ENCODE measurements at places on chromosomes 1 and 21.

DNA sequence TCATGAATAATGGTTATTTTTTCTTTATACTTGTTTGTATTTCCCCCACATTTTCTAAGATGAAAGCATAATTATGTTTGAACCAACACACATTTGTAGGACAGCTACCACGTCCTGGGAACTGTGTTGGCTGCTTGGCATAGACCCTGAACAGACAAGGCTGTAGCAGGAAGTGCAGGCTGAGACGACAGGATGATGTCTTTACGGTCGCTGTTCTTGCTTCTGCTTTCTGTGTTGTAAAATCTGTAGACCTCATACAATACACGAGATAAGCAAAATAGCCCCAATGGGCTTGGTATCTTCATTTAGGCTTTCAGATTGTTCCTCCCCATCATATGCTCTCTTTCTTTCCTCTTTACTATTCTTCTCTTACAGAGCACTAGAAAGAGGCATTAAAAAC, 23.3 kb upstream of the OTUD3 start:
- DNase-seq = no peak

DNA sequence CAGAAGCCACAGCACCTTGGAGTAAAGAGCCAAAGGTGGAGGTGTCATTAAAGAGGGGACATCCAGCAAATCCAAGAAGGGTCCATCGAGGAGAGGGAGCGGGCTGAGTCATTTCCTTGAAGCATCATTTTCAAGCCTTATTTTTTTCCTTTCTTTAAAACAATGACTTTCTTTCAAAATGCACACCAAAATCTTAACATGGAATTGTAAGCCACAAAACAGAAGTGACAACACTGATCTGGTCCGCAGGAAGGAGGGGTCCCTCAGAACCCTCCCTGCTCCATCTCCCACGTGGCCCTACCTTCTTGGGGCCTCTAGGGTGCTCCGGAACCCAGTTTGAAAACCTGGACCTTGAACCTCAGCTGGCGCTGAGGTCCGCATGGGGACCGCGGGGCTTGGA, 14.8 kb downstream of the DHRS3 start:
- DNase-seq = no peak

DNA sequence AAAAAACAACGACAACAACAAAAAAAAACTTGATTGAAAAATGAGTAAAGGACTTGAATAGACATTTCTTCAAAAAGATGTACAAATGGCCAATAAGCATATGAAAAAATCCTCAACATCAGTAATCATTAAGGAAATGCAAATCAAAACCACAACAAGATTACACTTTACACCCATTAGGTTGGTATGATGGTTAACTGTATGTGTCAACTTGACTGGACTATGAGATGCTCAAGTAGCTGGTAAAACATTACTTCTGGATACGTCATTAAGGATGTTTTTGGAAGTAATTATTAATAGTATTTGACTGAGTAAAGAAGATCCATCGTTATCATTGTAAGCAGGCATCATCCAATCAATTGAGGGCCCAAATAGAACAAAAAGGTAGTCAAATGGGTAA, 34.9 kb upstream of the LYPLAL1 start:
- DNase-seq = no peak

- DNase-seq = no peak
Measured at GRCh38 chr1:65065524-65066418, 82.2 kb upstream of the AK4 start.

DNA sequence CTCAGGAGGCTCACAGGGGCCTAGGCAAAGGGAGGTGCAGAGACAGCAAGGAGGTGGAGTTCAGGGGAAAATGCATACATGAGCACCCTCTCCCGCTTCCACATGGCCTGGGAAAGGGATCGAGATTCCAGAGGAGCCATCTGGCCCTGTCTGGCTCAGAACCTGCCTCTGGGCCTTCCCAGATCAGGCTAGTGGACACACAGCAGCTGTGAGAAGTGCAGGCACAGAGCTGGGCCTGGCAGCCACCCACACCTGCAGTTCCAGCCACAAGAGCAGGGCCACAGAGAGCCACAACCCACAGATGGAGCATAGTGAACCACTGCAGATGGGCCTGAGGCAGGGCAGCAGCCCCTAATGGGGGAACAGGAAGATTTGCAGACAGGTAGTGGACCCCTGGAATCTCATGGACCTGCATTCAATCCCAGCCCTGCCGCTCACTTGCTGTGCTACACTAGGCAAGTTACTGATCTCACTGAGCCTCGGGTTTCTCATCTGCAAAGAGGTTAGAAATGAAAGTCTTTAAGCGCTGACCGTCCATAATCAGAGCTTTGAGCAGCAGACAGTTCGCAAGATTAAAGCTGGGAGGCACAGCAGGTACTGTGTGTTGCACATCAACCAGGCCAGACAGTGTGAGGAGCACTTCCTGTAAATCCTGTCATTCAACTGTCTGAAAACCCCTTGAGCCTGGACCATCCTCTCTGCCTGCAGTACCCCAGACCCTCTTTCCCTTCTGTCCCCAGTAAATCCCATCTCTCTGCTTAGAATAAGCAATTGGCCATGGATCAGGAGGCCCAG, 58.0 kb downstream of the MATN1 start:
- no peak for DNase-seq

DNA sequence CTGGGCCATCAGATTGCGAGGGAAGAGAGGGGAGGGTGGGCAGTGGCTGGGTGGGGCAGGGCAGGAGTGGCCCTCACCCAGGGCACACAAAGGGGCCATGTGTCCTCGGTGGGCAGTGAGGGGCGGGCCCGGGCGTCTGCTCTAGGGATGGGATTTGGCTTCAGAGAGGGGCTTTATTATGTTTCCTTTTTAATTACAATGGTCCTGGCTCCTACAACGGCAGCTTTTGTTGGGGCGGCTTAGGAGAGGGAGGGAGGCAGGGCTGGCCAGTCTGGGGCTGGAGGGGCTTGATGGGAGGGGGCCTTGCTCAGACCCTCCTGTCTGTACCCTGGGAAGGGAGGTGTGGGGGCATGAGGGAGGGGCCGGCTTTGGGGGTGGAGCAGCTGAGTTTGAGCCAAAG, 102.8 kb upstream of the WNT4 start:
- no peak for DNase-seq

DNA sequence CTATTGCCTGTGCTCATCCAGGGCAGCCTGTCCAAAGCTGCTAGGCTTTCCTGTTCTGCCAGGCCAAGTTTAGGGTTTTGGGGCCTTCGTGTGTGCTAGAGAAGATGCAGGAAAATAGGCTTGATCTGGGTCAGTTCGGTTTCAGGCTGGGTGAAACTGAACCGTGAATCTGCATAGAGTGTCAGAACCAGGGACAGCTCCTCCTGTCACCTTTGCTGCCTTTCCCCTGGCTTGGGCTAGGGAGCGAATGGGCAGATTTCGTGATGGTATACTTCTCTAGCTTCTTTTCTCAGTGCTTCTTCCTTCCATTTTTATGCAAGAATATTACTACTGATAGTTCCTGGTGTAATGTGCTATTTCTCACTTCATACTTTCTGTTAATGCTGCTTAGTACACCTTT, 6.0 kb upstream of the AGO1 start:
- no peak for DNase-seq

GRCh38 chr1:17545356-17545755, 5.9 kb downstream of the ARHGEF10L start:
- DNase-seq = no peak

DNA sequence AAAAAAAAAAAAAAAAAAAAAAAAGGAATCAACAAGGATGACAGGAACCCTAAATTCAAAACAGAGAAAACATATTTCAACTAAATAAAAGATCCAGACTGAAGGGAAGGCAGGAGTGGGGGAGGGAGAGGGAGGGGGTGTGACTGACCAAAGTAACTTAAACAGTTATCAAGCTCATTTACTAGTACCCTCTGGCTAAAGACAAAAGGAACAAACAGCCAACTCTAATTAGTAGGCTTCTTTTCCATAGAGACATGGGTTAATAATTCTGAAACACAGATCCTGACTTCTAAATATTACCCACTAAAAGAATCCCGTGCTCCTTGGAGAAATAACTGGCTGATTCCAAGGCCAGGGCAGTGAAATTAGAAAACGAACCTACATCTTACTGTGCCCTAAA, 23.8 kb downstream of the USP48 start:
- DNase-seq = no peak

GRCh38 chr1:183589874-183590243, 400 bp downstream of the NCF2 start:
- no peak for DNase-seq

- peak; percentile 12 for DNase-seq
Measured at GRCh38 chr1:150221552-150221951, 14.4 kb downstream of the ANP32E start.

- no peak for DNase-seq
Measured at GRCh38 chr1:245575710-245576109, 420.9 kb downstream of the KIF26B start.

GRCh38 chr1:153933955-153934354, 11.2 kb upstream of the GATAD2B start:
- DNase-seq = no peak

- DNase-seq = no peak
Measured at GRCh38 chr1:13842497-13842896, 142.5 kb downstream of the PRDM2 start.

- DNase-seq = no peak
Measured at GRCh38 chr1:246302251-246302625, 204.8 kb downstream of the SMYD3 start.

GRCh38 chr1:68321084-68321685, 88.9 kb upstream of the WLS start:
- DNase-seq = no peak

DNA sequence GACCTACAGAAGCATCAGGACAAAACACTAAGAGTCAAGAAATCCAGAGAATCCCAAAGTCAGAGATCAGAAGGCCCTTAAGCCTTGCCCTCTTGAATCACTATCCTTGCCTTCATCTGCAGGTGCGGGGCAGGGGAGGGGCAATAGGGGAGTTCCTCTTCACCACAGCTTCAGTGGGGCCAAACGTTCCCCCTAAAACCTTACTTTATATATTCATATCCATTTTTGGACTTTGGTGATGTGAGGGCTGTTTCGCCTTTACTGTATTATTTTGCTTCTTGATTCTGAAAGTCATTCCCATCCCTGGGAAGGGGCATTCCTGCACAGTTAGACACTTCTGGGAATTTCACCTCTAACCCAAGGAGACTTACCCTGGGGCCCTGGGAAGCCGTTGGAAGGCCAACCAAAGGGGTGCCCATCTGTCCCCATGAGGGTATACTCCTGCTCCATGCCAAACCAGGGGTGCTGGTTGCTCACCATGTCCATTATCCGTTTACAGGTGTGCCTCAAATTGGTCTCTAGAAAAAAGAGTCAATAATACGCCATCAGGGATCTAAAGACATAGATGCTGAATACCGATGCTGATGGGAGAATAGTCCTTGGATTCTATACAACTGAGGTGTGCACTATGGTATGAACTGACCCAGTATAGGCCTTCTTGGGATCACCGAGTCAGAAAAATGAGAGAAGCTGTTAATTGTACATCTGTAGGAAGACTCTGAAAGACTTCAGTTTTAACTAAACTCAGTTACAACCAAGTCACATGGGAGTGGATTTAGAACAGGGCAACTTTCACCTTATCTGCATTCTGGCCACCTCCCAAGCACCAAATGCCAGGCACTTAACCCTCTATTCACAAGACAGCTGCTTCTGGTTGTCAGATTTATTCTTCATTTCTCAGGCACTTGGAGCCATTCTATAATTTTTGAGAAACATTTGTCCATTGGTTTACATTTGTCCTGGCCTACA, 5.4 kb downstream of the GLUL start:
- DNase-seq = no peak
